ENCODE measurements at places on chromosomes 2 and 18. TPM values are rescaled to one million over a fixed set of nuclear protein-coding genes. Genes with fewer than 3 reads are reported as not detected.

The CRYGD gene
- polyA plus RNA-seq, result 0.52 TPM

The CSRNP3 gene
- polyA plus RNA-seq, result 4.4 TPM

The LRP1B gene
- 1.0 TPM for polyA plus RNA-seq

The ANKRD30B gene
- 0.10 TPM for polyA plus RNA-seq

The EHBP1 gene
- 30.7 TPM for polyA plus RNA-seq

The MYL1 gene
- polyA plus RNA-seq, result 10.9 TPM

The RNU2-63P gene
- not detected for polyA plus RNA-seq

The TMEM247 gene
- not detected for polyA plus RNA-seq

The SLC30A3 gene
- 0.57 TPM for polyA plus RNA-seq

The GAD1 gene
- polyA plus RNA-seq, result 0.34 TPM

Measured in large intestine (tissue), 12 donors.